ENCODE measurements at places on chromosomes 4 and X.

DNA sequence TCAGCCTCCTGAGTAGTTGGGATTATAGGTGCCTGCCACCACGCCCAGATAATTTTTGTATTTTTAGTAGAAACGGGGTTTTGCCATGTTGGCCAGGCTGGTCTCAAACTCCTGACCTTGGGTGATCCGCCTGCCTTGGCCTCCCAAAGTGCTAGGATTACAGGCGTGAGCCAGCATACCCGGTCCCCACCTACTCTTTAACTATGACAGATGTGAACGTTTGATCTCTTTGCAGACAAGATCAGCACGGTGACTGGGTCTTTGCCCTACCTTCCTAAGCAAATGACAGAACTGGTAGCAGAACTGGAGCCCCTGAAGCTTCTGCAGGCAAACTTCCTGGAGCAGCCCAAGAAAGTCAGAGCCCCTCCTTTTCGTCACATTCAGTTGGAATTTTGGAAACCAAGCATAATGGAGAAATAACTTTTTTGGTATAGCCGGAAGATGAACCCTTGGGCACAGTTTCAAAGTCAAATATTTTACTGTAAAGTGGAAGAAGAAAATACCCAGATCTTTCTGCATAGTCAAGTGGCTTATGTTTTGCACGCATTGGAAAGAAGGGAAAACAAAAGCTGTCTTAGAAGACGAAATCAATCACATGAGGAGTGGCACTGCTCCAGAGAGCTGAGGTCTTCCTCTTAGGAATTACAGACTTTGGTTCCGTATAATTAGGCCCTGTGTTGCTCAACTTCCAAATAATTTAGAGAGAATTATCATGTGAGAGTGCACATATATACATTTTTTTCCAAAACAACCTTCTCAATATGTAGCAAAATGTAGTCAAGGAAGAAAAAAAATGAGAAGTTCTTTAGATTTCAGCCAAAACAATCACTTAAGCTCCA, 90.6 kb downstream of the SORBS2 start:
- DNase-seq, result no peak

DNA sequence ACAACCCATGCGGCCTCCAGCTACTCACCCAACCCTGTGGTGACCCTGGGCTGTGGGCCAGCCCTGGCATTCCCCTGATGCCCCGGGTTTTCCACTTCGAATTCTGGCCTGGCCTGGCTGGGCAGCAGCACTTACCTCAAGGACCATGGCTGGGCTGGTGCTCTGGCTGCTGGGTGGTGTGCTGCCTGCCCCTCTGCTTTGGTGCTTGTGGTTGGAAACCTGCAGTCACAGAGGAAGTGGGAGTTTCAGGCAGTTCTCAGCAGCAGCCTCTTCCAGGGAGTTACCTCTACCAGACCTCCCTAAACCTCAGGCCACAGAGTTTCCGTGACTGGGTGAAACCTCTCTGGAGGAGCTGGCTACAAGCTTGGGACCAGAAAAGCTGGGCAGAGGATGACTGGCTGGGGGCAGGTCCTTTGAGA, at the start of gene CXCR3:
TSS of gene CXCR3 (minus strand) at position 209 of the 419 bp plus-strand sequence. CDS start at position 147, 62 bp downstream.
- DNase-seq, result peak; percentile 47

GRCh38 chr4:104138116-104138515, 356.6 kb downstream of the CXXC4 start:
- no peak for DNase-seq

GRCh38 chr4:824461-825062, 1.4 kb downstream of the CPLX1 start:
- no peak for DNase-seq

DNA sequence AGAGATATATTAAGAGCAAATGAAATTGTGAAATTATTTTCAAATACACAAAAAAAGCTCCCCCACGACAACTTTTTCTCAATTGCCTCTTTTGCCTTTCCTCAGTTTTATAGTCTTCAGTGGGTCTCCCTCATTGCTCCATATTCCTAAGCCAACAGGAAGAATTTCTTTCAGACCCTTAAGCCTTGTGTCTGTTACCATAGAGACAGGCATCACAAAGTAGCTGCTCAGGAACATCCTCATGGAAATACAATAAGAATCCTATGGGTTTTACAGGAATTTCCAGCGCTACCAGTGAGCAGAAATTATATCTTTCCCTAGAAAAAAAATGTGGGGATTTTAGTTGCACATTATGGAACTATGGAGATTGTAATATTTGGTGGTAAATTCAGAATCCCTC, 121.9 kb upstream of the DMD start:
- DNase-seq, result no peak

- no peak for DNase-seq
These were observed 43.3 kb downstream of the FGFBP1 start for GRCh38 chr4:15894921-15895916.

GRCh38 chrX:115177932-115178331, 11.3 kb upstream of the RBMXL3 start:
- DNase-seq, result no peak
